Muscle of leg (tissue), 16 donors: ENCODE measurements at places on chromosomes 12 and 14. TPM values are rescaled to one million over a fixed set of nuclear protein-coding genes. Genes with fewer than 3 reads are reported as not detected.

SCARB1 gene
- total RNA-seq: 7.3 TPM

CCDC177 gene
- under 0.01 TPM for total RNA-seq

HCAR3 gene
- not detected for total RNA-seq

C1S gene
- total RNA-seq: 91.1 TPM

IRAK3 gene
- total RNA-seq: 7.8 TPM

PSME2 gene
- 100 TPM for total RNA-seq

SDR9C7 gene
- total RNA-seq: 0.22 TPM

CCDC184 gene
- 1.2 TPM for total RNA-seq

LIMA1 gene
- 98.6 TPM for total RNA-seq

GRCh38 chr14:51609251-51609954, 42.3 kb upstream of the FRMD6 start:
- no peak for DNase-seq

DNA sequence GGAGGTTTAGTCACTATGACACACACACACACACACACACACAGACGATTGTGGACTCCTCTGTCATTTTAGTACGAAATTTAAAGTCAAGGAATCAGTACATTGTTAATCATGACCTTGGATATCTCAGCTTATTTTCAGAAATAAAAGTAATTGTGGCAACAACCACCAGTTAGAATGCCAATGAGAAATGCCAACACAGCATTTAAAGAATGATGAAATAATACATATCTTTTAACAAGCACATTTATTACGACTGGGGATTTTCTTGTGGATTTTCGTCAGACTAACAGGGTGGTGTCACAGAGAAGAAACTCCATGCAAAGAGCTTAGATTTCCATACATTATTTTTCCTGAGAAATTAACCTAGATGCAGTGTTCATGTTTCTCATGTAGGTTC, 1289.4 kb downstream of the AACS start:
- DNase-seq: no peak

DNA sequence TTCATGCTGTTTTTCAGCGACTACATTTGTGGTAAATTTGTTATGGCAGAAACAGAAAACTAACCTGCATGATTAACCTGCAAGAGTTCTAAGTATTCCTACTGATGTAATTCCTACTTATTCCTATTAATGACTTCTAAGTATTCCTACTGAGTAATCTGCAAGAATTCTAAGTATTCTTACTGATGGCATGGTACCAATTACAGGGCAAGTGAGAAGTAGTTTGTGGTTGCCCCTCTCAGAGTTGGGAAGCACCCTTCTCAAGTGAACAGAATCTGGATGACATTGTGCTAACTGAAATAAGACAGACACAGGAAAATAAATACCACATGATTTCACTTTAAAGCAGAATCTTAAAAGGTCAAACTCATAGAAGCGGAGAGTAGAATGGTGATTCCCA, 100.9 kb upstream of the CPNE8 start:
- no peak for DNase-seq

- no peak for DNase-seq
Observed at GRCh38 chr12:93862424-93862823, 185.2 kb downstream of the CRADD start.

DNA sequence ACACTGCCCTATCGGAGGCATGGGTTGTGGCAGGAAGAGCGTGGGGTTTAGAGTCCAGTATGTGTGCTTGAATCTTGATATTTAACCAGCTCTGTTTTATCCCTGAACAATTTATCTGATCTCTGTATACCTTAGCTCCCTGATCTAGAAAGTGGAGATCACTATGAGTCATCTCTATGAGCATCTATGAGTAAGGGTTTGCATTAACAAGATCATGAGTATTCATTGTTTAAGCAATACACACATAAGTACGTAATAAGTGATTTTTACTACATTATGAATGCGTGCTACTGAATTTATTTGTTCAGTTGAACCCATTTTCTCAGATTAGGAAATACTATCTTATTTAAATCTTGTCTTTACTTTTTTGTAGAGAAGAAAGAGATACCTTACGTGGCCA, 49.4 kb downstream of the GPATCH2L start:
- no peak for DNase-seq

GRCh38 chr12:131367983-131368667, 342.8 kb upstream of the SFSWAP start:
- no peak for DNase-seq

- DNase-seq: no peak
Observed at GRCh38 chr14:88069677-88070076, 64.7 kb downstream of the GPR65 start.

GRCh38 chr14:85444635-85445034, 85.3 kb upstream of the FLRT2 start:
- DNase-seq: peak; percentile 39

- DNase-seq: no peak
Observed at GRCh38 chr12:18897823-18898222, 159.9 kb downstream of the CAPZA3 start.

DNA sequence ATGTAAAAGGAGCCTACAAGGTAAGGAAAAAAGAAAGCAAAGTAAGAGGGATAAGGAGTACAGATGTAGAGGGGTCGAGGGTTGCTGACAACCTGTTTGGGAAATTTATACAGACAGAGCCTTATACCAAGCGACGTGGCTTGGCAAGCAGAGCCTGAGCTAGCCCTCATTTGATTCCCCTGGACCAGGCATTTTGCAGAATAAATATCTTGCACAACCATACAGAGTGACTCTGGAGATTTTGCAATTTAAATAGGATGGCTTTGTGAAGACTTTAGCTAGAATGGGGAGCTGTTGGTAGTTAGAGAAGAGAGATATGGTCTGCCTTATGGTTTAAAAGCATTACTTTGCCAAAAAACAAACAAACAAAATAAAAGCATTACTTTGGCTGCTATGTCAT, 11.1 kb upstream of the ANO6 start:
- DNase-seq: no peak

DNA sequence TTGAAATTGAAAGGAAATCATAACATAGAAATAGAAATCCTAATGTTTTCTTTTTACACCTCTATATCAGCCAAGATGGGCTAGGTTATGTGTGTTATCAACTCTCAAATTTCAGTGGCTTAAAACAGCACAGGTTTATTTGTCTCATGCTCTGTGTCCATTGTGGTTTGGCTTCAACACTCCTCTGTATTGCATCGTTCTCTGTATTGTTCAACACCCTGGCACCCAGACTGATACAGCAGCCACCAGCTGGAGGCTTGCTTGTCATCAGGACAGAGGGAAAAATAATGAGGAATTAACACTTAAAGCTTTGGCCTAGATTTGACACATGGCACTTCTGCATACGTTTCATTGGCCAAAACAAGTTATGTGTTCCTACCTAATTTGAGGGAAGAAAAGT, 234.2 kb upstream of the ARHGAP5 start:
- DNase-seq: peak; percentile 22

DNA sequence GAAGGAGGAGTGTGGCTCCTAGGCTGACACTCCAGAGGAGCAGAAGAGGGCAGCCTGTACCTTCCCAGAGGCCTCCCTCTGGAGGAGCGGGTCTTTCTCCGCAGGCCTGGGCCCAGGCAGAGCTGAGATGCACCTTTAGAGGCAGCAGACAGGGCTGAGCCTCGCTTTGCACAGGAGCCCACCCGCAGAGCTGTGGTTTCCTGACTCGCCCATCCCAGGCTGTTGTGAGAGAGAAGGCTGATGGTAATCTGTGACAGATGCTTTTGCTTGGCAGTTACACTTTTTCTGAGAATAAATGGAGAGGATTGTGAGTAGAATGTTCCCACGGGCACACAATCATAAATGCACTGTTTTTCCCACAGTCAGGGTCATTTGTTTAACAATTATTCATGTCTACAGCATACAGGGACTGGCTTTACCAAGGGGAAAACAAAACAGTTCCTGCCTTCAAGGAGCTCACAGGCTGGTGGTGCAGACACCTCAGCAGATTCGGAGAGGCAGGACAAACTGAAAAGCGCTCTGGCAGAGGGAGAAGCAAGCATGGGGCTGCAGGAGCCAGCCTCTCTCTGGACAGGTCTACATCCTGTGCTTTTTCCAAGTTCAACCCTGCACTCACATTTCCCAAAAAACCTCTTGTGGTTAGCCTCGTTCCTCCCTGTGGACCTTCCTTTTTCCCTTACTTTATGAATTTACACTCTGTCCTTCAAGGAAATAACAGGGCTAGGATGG, 13.9 kb downstream of the EVL start:
- peak; percentile 68 for DNase-seq

DNA sequence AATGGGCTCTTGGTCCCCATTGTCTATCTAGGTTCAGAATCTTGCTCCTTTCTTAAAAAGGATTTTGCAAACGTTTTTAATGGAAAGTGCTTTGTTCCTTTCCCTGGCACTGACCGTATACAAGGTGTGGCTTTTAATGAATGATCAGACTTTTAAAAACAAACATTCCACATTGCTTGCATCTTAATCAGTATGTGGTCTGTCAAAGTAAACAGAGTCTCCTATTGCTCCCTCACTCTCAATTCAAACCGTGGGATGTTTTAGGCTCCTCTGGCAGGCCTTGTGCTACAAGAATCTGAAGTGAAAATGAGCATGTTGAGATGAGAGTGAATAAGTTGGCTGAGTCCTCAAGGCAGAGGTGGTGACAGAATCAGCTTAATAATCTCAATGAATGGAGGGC, 107.0 kb downstream of the VRK1 start:
- no peak for DNase-seq

GRCh38 chr14:59739794-59740193, 130.8 kb downstream of the RTN1 start:
- peak; percentile 35 for DNase-seq

DNA sequence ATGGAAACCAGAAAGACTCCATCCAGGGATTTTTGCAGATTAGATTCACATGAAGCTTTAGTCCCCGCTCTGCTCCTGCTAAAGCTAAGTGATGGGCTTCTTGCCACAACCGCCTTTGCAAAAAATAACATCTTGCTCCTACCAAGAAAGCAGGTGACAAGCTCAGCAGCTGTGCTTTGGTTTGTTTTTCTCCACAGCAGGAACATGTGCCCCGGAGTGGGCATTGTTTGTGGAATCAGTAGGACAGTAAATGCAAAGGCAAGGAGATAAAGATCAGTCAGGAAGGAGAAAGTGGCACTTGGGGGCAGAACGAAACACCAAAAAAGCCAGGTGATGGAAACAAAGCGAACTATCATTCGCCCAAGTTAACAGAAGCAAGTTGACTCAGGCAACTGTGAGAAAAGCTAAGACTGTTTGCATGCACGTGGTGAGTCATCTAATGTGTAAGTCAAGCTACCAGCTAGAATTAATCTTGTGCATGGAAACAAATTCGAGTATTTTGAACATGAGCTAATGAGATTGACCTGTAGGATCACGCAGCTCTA, 165.5 kb upstream of the PLXNC1 start:
- DNase-seq: peak; percentile 45

GRCh38 chr12:120142231-120142877, 25.8 kb upstream of the RAB35 start:
- no peak for DNase-seq

- peak; percentile 80 for DNase-seq
Observed at GRCh38 chr12:1328391-1328790, 266.0 kb downstream of the FBXL14 start.
